ENCODE measurements at places on chromosomes 7 and 10.

DNA sequence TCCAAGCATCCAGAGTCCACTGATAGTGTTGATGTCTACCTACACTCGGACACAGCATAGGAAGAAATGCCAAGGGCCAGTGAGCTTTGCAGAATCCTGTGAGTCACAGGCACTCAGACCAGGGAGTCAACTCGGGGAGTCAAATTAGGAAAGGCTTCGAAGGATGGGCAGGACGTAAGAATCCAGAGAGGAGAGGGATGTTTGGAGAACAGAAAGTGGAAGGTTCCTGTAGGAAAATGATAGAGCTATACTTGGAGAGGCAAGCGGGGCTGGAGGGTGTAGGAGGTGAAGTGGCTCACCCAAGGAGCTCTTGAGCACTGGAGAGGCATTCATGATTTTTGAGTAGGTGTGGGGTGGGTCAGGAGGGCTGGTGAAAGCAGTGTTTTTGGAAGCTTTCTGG, 3.0 kb downstream of the ZYX start:
- no peak for DNase-seq

GRCh38 chr10:62037166-62037831, 135.8 kb downstream of the ARID5B start:
- DNase-seq: no peak

- no peak for DNase-seq
Measured at GRCh38 chr7:44767912-44768627, 19.4 kb downstream of the ZMIZ2 start.

- DNase-seq: no peak
Measured at GRCh38 chr7:157594306-157594705, 257.5 kb downstream of the DNAJB6 start.

- DNase-seq: no peak
Measured at GRCh38 chr7:25863005-25863728, 288.8 kb upstream of the NFE2L3 start.

- peak; percentile 45 for DNase-seq
Measured at GRCh38 chr7:158609313-158609974, 21.8 kb upstream of the PTPRN2 start.

DNA sequence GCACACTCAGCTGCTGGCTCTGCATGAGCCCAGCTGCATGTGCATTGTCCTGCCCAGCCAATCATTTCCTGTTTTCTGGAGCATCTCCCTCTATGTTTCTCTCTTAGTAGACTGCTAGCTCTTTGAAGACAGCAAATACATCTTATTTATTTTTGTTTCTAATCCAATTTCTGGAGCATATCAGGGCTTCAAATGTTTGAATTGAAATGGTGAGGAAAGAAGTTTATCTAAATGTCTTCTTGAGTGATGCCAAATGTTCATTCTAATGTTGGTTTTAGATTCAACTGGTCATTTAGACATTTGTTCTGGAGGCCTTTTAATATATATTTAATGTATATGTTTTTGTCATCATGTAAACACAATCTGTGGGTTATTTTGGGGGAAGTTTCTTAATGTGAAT, 141.9 kb downstream of the DNAJB9 start:
- no peak for DNase-seq

DNA sequence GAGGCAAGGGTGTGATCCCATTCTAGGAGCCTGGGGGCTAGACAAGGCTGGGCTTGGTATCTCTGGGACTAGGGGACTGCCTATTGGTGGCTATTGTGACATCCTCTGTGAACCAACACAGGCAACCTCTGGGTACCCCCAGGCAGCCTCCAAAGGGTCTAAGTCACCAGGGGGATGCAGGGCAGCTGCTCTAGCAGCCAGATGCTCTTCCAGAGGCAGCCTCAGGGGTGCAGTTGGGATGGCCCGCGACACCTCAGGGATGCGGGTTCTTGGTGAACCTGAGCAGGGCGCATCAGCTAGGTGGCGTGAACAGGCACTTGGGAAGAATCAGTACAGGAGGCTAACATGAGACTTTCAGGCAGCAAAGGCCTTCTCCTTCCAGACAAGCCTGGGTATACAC, 1.6 kb upstream of the TMEM120A start:
- DNase-seq: no peak

DNA sequence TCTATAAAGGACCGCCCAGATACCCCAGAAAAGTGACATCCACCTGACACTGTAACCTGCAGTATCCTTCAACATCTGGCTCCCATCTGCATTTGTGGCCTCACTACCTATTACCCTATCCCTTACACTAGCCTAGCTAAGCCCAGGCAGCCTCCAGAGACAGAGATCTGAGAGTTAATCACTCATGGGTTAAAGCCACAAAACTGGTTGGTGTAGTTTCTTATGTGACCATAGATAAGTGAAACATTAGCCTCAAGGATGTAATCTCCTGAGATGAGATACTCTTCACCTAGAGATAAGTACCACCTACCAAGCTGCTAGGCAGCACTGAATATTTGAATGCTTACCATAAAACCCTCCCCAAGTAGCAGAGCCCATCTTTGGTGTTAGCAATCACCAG, 35.4 kb downstream of the CTTNBP2 start:
- no peak for DNase-seq

DNA sequence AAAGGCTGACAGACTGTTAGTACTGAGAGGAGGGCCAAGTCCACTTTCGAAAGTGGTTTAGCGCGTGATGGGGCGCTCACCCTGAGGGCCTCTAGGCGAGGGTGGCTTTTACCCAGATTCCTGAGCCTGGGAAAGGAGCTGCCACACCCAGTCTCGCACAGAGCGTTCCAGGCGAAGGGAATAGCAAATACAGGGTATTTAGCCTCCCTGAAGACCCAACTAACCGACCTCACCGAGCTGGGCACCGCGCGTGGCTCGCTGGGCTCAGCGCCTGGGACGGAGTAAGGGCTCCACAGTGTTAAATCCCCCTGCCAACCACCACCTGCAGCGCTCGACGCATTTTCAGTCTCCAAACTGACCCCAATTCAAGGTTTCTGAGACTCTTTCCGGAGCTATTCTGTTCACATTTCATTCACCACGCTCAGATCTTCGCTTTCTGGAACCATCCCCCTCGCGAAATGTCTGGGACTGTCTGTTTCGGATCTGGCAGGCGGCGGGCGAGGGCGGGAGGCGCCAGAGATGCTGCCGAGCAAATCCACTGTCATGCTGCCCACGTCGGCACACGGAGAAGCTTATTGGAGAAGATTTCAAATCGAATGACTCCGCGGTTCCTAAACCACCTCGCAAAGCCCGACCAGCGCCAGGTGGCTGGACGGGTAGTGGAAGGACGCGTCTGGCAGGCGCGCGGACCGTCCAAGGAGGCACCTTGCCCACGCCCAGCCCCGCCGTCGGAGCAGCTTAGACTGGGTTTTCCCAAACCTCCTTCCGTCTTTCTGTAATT, 1.4 kb upstream of the OSBPL3 start:
- no peak for DNase-seq

DNA sequence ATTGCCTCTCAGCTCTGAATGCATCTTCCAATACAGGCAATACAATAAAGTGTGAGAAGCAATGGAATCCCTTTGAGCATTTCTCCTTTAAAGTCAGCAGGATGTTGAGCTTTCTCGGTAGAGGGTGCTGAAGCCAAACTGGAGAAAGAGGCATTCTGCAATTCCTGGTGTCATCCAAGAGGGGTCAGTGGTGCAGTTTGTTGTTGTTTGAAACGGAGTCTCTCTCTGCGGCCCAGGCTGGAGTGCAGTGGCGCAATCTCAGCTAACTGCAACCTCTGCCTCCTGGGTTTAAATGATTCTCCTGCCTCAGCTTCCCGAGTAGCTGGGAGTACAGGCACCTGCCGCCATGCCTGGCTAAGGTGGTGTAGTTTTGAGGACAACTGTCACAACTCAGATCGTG, 486.5 kb downstream of the CALN1 start:
- peak; percentile 78 for DNase-seq

DNA sequence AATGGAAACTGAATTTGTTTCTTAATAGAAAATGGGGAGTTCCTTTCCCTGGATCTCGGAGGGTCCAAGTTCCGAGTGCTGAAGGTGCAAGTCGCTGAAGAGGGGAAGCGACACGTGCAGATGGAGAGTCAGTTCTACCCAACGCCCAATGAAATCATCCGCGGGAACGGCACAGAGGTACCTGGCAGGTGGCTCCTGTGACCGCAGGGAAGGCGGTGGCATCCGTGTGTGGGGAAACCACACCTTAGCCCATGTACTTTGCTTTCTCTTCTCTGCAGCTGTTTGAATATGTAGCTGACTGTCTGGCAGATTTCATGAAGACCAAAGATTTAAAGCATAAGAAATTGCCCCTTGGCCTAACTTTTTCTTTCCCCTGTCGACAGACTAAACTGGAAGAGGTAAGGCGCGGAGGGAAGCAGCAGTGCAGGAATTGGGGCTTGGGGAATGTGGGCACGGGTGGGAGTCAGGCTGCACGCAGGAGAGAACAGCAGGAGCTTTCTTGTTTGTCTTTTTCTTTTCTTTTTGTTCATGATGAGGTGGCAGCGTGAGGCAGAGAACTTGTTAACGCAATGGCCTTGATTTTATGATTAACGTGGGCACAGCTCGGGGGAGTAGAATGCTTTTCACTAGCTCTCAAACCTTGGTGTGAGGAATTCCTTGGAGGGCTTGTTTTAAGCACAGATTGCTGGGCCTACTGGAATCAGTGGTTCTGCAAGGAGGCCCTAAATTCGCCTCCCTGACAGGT, 12.8 kb downstream of the HKDC1 start:
- no peak for DNase-seq

DNA sequence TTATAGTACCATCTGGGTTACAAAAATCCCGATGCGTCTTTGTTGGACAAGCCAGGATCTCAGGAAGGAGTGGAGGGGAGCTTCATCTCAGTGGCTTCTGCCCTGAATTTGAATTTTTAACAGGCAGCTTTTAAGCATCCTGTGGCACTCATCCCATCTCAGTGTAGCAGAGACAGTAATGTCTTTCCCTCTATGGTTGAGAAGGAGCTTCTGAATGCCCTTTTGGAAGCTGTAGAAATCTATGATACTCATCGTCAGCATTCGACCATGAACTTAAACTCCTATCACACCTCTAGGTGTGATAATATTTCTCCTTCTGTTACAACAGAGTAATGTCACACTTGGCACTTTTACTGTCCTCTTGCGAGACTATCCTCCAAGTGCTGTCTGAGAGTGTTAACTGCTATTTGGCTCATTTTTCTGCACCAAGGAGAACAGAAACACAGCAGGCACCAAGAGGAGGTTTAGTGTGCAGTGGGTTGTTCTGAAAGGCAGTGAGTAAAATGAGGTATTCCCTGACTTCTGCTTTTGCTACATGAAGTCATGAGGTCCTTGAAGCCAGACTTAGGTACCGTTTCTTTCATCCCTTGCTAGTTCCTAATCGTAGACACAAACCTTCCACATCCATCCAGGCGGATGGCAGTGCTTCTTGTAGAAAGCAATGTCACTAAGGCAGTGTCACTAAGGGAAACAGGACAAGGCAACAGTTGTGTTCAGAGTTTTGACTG, 177.4 kb downstream of the CELF2 start:
- peak; percentile 31 for DNase-seq

- DNase-seq: peak; percentile 25
Measured at GRCh38 chr10:21172930-21173801, 276.1 kb upstream of the NEBL start.

DNA sequence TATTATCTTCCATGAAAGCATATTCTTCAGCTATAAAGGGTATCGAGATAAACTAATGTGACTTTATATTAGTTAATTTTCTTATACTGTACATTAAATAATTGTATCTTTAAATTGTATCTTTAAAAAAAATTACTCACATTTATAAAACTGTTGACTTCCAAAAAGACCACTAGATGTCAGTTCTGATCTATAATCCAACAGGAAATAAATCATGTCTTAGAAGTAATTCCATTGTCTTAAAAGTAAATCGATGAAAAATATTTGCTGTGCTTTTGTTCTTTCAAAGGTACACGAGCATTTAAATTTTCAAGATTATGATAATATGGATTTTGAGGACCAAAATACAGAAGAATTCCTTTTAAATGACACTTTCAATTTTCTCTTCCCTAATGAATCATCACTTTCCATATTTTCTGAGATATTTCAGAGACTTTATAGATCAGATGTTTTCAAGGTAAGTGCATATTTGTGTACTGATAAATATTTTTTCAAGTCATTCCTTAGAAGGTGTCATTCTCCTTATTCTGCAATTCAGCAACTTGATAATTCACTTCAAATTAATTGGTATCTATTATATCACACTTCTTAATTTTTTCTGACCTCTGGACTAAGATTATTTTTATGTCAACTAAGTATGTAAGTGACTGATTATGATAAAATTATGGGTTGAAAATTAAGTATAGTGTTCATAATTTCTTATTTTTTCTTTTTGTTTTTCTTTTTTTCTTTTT, 138.5 kb downstream of the CPED1 start:
- no peak for DNase-seq

DNA sequence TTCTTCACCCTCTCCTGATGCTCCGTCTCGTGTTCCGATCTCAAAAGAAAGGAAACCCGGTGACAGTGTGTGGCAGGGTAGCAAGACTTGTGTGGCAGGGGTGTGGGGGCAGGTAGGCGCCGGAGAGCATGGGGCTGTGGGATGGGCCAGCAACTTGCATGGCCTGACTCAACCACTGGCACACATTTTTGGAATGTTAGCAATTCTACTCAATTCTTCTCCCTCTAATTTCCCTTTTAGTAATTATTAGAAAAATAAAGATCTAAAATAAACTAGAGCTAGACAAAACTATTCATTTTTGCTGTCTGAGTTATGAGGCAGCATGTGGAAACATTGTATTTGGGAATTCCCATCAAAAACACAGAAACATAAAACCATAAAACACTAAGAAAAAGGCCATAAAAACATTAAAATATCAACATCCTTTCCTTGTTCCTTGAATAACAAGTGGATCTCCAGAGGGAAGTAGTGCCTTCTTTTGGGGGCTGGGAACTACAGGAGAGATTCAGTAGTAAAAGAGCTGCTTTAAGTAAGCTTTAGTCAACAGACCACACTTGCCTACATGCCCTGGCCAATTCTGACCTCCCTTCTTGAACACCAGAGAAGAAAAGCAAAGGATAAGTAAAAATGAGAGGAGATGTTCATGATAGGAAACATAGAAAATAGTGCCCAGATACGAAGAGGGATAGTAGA, 21.8 kb downstream of the SEMA3C start:
- no peak for DNase-seq

- no peak for DNase-seq
Measured at GRCh38 chr7:149422914-149423301, 38.0 kb downstream of the ZNF777 start.

DNA sequence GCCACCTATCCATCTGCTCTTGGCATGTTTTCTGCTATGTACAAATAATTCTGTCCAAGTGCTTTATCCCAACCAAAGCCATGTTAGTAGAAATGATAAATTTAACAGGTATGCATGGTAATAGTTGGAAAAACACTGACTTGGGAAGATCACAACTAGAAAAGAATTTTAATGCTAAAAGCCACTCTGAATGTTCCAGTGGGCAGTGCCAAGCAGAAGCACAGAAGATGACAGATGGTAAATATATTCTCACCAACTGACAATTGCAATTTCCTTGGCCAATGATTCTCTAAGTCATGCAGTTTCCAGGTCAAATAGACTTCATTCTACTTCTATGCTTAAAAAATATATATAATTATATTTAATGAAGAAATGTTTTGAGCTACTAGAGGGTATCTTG, 83.6 kb upstream of the SEMA3C start:
- no peak for DNase-seq

Measured in KBM-7 (cell line).